ENCODE measurements at places on chromosomes 2 and 18.

DNA sequence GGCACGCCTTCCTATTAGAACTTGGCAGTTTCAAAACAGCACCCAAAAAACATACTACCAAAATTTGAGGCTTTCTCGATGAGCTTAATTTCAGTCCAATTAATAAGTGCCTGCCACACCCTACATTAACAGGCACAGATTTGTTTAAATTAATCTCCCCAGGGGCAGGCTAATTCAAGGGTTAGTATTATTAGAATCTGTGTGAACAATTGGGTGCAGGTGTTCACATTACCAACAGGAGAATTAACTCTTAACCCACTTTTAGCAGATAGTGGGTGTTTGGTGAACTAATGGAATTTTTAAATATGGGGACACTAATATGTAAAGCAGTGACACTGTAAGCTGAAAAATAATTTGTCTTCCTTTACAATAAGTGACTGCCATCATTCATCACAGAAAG, 4.1 kb downstream of the MBD2 start:
- no peak for DNase-seq

GRCh38 chr2:207978177-207978948, 47.0 kb downstream of the PLEKHM3 start:
- no peak for DNase-seq

- DNase-seq = no peak
Observed at GRCh38 chr2:160278879-160279177, 78.8 kb upstream of the ITGB6 start.

- no peak for DNase-seq
Observed at GRCh38 chr2:2222931-2223330, 108.1 kb downstream of the MYT1L start.

GRCh38 chr2:72603481-72603880, 222.4 kb downstream of the EXOC6B start:
- no peak for DNase-seq

DNA sequence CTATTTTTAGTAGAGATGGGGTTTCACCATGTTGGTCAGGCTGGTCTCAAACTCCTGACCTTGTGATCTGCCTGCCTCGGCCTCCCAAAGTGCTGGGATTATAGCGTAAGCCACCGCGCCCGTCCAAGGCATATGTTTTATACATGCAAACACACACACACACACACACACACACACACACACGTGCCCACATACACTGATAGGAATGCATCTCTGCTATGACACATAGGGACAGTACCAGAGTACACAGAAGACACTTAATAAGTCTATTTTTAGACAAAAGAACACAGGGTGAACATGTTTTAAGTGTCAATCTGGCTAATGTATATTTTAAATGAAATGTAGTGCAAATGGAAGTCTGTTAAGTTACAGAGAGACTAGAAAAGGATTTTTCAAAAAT, 10.7 kb upstream of the RNF103 start:
- DNase-seq = no peak

GRCh38 chr2:104430852-104431251, 423.1 kb upstream of the POU3F3 start:
- no peak for DNase-seq
